ENCODE measurements at places on chromosomes 12 and 14.

GRCh38 chr14:23608454-23608853 lies 27.7 kb upstream of the DHRS2 start:
- no peak for DNase-seq

DNA sequence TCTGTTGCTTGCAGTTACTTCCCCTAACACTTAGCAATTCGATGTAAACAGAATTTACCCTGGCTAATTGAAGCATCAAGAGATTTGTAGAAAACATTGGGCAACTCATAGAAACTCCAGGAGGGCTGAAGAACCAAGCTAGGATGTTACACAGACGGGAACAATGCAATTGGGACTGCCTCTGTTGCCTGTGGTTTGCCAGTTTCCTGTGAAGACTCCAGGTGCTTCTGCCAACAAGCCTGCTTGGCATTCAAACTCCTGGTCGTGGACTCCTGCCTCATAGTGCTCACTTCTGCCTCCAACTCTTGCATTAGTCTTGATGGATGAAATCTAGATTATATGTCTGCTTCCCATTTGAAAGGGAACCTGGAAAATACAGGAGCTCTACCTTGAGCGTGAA lies 246.0 kb downstream of the BMP4 start:
- DNase-seq: no peak

DNA sequence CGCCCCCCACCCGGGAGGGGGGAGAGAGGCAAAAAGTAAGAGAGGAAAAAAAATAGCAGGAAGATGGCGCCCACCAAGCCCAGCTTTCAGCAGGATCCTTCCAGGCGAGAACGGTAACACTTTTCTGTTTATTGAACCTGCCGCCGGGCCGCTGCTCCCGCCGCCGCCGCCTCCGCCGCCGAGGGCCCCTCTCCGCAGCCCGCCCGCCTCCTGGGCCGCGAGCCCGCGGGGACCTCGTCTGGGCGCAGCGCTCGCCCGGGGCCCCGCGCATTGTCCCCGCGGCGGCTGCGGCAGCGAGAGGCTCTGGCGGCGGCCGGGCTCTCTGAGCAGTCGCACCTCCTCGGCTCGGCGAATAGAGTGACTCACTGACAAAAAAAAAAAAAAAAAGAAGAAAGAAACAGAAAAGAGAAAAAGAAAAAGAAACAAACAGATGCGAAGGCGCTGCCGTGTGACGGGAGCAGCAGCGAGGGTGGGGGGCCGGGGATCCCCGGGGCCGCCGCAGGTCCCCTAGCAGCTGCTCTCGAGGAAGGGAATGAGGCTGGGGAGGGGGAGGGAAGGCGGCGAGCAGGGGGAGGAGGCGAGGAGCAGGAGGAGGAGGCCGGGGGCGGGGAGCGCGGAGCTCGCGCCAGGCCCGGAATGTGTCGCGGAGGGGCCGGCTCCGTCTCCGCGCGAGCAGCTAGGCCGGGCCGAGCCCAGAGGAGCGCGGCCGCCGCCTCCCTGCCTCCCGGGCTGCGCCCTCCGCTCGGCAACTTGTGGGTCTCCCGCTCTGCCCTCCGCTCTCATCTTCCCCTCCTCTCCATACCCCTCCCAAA lies 781 bp downstream of the NPAS3 start:
- DNase-seq: peak; percentile 95

- DNase-seq: no peak
These were observed 101.5 kb upstream of the USP15 start for GRCh38 chr12:62158461-62159360.

DNA sequence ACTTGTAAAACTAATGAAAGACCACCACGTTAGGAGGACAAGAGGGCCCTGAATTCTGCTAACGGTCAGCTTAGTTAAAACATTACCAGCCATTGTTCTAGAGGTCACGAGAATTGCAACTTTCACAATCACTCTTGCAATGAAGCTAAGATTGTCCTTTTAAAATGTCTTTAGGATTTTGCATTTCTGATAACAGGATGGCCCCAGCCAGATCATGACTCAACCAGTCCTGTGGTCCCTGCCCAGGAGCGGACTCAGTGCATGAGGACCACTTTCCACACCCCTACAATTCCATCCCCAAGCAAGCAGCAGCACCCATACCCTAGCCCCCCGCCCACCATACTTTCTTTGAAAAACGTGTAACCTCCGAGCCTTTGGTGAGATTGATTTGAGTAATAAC lies 28.7 kb downstream of the HSP90AA1 start:
- no peak for DNase-seq

DNA sequence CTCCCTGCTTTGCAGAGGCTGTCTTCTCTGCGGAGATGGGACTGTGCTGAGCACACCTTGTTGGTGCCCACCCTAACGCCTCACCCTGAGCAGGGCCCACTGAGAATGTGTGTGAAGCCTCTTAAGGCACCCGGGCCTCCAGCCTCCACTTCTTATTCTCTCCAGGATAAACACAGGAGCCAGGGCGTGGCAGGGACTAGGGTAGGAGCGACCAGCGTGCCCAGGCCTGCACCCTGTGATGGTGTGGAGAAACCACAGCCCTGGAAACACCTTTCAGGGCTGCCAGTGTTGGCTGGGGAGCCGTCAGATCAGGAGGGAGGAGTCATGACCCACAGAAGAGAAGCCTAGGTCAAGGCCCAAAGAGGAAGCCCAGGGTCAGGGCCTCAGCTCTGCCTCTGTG lies 41.3 kb downstream of the VDR start:
- no peak for DNase-seq

GRCh38 chr14:20801726-20802125 lies 918 bp downstream of the RNASE1 start:
- DNase-seq: no peak

Data from sigmoid colon (tissue), 7 donors.